ENCODE measurements at places on chromosomes 3 and 15.
A peak's percentile ranks its signal among the peaks of the same experiment; 100 is the strongest.

- DNase-seq, result peak; percentile 7
These were observed 340 bp downstream of the TMEM44 start for GRCh38 chr3:194632809-194633348.

GRCh38 chr3:32297366-32297765 is 58.9 kb downstream of the CMTM8 start:
- peak; percentile 56 for DNase-seq

DNA sequence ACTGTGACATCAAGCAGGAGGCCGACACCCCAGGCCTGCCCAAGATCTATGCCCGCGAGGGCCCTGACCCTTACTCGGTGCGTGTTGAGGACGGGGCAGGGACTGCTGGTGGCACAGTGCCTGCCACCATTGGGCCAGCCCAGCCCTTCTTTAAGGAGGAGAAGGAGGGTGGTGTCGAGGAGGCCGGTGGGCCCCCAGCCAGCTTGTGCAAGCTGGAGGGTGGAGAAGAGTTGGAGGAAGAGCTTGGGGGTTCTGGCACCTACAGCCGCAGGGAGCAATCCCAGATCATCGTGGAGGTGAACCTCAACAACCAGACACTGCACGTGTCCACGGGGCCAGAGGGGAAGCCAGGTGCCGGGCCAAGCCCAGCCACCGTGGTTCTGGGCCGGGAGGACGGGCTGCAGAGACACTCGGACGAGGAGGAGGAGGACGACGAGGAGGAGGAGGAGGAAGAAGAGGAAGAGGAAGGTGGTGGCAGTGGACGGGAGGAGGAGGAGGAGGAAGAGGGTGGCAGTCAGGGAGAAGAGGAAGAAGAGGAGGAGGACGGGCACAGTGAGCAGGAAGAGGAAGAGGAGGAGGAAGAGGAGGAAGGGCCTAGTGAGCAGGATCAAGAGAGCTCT is 5.4 kb downstream of the ZBTB47 start:
- DNase-seq, result no peak

GRCh38 chr3:118298133-118298532 is 736.5 kb downstream of the IGSF11 start:
- no peak for DNase-seq

DNA sequence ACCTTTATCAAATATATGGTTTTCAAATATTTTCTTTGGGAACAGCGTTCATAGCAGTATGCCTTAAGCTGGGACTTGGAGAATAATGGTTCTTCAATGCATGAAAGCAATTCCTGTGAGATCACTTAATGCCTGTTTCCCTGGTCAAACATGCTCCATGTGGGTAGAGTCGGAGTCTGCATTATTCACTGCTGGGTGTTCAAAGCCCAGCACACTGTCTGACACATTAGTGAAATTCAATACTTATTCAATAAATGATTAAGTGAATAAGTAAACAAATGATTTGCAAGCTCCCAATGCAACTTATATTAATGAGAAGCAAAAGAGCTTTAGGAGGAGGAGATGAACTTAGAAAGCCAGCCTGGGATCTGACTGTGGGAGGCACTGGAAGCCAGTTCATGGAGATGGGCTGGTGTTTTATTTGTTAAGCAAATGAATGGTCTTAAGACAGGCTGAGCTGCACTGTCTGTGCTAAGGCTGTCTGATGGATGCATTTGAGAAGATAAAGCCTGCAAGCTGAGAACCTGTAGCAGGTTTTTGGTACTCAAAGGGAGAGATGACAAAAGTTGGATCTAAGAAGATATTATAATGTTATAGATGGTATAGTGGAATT is 490.8 kb downstream of the MCTP2 start:
- no peak for DNase-seq

DNA sequence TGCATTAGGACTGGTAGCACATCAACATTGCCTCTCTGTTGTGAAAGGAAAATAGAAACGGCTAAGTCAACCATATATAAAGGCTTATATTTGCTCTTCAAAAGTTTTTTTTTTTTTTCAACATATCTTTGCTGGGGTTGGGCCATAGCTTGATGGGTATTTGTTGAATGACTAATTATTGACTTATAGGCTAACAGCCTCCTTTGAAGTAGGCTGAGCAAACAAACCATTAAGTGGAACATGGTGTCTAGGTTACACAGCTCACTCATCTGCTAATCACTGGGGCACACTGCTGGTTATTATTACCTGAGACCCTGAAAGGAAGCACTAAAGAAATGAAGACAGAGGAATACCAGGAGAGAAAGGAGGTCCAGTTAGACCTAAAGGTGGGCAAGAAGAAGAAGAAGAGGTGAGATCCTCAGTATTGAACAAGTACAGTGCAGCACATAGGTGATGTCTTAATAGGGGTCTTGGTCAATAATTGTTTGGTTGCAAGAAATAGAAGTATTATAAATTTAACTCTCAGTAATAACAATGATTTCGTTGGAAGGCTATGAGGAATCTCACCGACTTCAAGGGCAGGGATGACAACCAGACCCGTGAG is 139.4 kb downstream of the RPLP1 start:
- no peak for DNase-seq

GRCh38 chr3:40299721-40300335 is 9.7 kb upstream of the EIF1B start:
- DNase-seq, result no peak

DNA sequence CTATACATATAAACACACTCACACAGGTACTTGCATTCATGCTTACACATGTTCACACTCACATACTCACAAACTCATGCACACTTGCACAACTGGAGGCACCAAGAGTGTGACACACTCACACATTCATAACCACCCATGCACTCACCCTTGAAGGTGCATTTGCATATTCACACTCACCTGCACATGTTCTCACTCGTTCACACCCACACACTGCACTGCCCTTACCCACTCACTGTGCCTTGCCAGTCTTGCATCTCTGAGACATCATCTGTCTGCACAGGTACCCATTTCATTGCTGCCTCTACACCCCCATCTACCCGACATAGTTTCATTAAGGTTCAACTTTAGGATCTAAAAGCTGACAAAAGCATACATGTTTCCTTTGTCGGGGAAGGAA is 95.8 kb downstream of the OSBPL10 start:
- no peak for DNase-seq

- no peak for DNase-seq
These were observed 453.2 kb upstream of the PROK2 start for GRCh38 chr3:72238010-72238691.

- DNase-seq, result no peak
These were observed 1.0 kb downstream of the C3orf38 start for GRCh38 chr3:88150806-88151205.

- no peak for DNase-seq
These were observed 32.6 kb downstream of the MAP2K5 start for GRCh38 chr15:67575039-67575502.

- DNase-seq, result peak; percentile 43
These were observed at the start of the genes LRRC49 and THAP10 for GRCh38 chr15:70892002-70892911. LRRC49 (plus strand) TSS chr15:70892826; CDS start chr15:70892895, 69 bp downstream. THAP10 (minus strand) TSS chr15:70892433; CDS start chr15:70892272, 161 bp downstream.

GRCh38 chr3:141471160-141471559 is 15.7 kb upstream of the RASA2 start:
- DNase-seq, result no peak

DNA sequence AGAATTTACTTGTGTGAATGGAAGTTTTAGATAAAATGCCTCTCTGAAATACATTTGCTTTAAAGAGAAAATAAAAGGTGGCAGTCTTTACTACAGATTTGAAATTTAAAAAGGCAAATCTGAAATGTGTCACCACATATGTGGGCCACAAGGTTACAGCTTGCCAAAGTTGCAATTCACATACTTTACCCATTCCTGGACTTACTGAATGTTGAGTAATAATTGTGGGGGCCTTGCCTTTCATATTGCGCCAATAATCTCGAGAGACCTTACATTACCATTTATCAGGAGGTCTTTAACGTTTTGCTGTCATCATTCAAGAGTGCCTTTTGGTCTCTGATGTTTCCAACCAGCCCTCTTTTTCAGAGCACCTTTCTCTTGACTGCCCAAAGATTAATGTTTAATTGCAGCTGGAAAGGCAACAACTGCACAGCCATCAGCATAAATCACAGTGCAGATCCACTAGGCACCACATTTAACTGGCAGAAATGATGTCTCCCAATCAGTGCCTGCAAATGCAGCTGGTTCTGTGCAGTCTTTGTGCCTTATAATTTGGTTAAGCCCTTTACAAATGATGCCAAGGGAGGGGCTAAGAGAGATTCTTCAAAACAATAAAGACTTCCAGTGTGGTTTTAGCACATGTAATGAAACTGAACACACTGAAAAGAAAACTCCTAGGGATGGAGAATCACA is 206.8 kb downstream of the MAGI1 start:
- DNase-seq, result no peak

DNA sequence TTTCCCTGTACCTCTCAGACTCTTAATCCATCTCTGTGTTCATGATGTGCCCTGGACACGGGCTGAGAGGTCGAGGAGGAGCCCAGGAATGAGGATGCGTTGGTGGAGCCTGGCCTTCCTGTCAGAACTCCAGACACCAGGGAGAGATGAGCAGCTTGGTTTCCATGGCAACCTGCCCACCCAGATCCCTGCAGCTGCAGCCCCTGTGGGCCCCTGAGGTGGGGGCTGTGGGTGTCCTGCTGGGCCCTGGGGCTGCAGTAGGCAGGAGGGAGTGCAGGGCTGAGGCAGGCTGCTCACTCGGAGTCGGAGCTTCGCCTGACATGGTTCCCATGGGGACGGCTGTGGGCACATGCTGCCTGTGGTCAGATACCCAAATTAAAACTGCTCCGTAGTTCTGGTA is 7.7 kb upstream of the SCN10A start:
- DNase-seq, result no peak

GRCh38 chr3:176785171-176785570 is 412.1 kb downstream of the TBL1XR1 start:
- no peak for DNase-seq

DNA sequence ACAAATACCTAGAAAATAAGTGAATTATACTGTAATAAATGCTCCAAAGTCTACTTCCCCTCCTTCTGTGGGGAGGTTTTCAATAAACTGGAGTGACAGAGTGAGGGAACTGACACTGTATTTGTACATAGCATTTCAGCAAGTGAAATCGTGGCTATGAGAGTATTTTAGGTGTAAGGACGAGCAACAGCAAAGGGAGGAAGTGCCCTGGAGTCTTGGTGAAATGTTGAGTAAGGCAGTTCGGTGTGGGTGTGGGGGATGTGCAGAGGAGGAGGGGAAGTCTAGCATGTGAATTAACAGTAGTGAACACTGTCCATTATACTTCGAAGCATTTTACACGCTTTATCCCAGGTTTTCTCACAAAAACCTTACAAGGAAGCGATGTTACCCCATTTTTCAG is 18.1 kb upstream of the P2RY13 start:
- no peak for DNase-seq

DNA sequence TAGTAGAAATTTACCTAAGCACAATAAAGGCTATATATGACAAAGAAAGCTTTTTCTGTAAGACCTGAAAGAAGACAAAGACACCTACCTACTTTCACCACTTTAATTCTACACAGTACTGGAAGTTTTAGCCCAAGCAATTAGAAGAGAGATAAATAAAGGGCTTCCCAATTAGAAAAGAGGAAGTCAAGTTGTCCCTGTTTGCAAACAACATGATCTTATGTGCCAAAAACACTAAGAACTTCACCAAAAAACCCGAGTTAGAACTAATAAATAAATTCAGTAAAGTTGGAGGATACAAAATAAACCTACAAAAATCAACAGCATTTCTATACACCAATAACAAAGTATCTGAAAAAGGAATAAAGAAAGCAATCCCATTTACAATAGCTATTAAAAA is 190.9 kb downstream of the NR2F2 start:
- no peak for DNase-seq

GRCh38 chr3:24086206-24086605 is 141.1 kb downstream of the NR1D2 start:
- DNase-seq, result no peak

DNA sequence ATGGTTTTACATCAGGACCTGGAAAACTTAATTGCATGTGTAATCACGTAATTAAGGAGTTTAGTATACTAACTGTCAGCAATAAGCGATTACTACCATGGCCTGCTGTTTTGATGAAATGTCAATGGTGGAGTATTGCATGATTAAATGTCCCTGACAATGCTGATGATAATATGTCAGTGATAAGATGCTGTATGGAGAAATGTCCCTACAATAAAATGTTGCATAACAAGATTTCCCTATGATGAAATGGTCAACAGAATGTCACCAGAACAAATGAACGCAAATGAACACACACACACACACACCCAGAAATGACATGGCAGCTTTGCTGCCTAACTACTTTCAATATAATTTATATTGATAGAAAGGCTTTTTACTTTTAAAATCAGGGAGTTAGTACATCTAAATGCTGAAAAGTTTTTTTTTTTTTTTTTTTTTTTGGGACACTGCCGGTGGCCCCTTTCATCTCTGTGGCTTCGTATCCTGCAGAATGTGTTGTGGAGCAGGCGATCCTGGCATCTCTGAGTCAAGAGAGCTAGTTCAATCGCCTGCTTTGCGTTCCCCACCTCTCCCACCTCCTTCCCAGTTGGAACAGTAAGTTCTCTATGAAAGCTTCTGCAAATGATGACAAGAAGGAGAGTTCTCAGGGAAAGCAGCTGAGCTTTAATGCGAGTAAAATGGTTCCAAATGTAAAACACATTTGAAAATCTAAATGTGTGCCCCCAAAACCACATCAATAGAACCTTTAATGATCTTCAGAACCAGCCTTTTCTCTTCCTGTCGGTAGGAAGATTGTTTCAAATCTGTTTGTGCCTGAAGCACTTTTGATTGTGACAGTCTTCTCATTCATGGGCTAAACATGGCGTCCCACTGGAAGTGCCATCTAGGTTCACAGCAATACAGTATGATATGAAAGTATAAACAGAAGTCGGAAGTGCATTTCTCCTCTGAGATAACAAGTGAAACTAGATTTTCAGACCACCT is 170.1 kb upstream of the GBE1 start:
- no peak for DNase-seq

DNA sequence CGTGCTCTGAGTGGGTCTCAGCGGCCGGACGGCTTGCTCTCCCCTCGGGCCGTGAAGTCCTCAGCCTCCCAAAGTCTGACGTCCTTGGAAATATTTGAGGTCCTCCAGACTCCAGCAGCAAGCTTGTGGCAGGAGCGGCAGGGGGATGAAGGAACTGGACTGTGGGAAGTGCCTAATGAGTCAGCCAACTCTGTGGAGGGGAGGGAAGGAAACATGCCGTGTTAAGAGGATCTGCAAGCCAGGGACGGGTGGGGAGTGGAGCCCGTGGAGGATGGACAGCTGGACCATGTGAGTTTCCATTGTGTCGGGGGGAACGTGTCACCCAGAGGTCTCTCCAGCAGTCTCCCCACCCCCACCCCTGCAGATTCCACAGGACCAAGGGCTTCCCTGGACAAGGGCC is 39.4 kb upstream of the IDH2 start:
- DNase-seq, result no peak

- no peak for DNase-seq
These were observed 148.5 kb upstream of the CTDSPL start for GRCh38 chr3:37712918-37713817.

DNA sequence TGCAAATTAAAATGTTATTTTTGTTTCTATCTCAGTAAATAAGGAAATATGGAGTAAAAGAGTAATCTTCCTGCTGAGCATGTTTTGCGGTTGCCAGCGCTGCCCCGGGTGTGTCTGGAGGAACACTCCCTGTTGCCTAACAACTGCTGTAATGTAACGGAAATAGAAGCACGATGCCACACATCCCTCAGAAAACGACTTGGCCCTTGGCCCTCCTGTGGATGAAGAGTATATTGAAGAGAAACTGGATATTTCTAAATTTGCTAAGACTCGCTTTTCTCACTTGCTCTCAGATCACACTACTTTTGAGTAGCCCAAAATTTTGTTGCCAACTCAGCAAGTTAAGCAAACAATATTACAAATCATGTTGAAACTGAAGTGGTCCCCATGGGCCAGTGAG is 18.9 kb downstream of the CX3CR1 start:
- peak; percentile 55 for DNase-seq

- DNase-seq, result no peak
These were observed 43.7 kb upstream of the POLR2M start for GRCh38 chr15:57662802-57663201.
